Prostate gland (tissue), 2 donors: ENCODE measurements at places on chromosomes 3 and 15. TPM values are rescaled to one million over a fixed set of nuclear protein-coding genes. Genes with fewer than 3 reads are reported as not detected.

The PRR20G gene
- total RNA-seq, result not detected

The KBTBD12 gene
- 1.2 TPM for total RNA-seq

The NR2E3 gene
- 2.1 TPM for total RNA-seq

The RTP1 gene
- total RNA-seq, result not detected

The SLC7A14 gene
- total RNA-seq, result 0.05 TPM

The MESP2 gene
- total RNA-seq, result not detected

The SLC35A5 gene
- 40.4 TPM for total RNA-seq

The DAZL gene
- total RNA-seq, result not detected

The CTNNB1 gene
- total RNA-seq, result 405 TPM

The CCR9 gene
- not detected for total RNA-seq

The MCF2L2 gene
- total RNA-seq, result 0.41 TPM

The CYP8B1 gene
- not detected for total RNA-seq

GRCh38 chr3:12185172-12185710 lies 26.5 kb upstream of the TIMP4 start:
- no peak overlapping the region for H3K4me3 ChIP-seq
- no peaks in the 10 kb centered on the region for H3K4me1 ChIP-seq
- no peak overlapping the region for H3K27ac ChIP-seq
- H3K27me3 ChIP-seq, result no peaks in the 10 kb centered on the region

DNA sequence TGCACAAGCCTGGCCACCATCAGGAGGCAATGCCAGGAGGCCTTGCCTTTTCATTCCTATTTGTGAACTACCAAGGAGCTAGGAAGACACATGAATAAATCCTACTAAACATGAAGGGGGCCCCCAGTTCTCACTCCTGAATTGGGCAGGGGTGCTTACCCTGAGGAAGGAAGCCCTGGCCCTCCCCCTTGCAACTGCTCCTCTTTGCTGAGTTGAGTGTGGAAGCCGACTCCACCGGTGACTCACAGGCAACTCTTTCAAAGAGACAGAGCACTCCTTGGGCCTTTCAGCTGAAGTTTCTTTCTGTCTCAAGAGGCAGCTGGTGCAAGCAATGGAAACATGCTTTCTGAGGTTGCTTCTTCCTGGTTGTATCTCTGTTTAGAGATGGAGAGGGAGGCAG lies 1.7 kb downstream of the GABRG3 start:
- H3K4me3 ChIP-seq, result peak overlapping the region; percentile 51
- no peaks in the 10 kb centered on the region for H3K36me3 ChIP-seq
- no peak overlapping the region for H3K27ac ChIP-seq
- no peak for DNase-seq
- no peaks in the 10 kb centered on the region for H3K27me3 ChIP-seq
- H3K4me1 ChIP-seq, result no peaks in the 10 kb centered on the region

- H3K27ac ChIP-seq, result no peak overlapping the region
- no peak for DNase-seq
- H3K4me3 ChIP-seq, result no peak overlapping the region
- H3K36me3 ChIP-seq, result no peaks in the 10 kb centered on the region
- no peaks in the 10 kb centered on the region for H3K27me3 ChIP-seq
Observed at GRCh38 chr3:62048577-62048976, 324.8 kb downstream of the FEZF2 start.

- DNase-seq, result no peak
- no peak overlapping the region for H3K27ac ChIP-seq
- H3K27me3 ChIP-seq, result no peaks in the 10 kb centered on the region
- H3K4me1 ChIP-seq, result no peaks in the 10 kb centered on the region
- no peak overlapping the region for H3K4me3 ChIP-seq
Observed at GRCh38 chr3:179945569-179945968, 91.2 kb downstream of the PEX5L start.

DNA sequence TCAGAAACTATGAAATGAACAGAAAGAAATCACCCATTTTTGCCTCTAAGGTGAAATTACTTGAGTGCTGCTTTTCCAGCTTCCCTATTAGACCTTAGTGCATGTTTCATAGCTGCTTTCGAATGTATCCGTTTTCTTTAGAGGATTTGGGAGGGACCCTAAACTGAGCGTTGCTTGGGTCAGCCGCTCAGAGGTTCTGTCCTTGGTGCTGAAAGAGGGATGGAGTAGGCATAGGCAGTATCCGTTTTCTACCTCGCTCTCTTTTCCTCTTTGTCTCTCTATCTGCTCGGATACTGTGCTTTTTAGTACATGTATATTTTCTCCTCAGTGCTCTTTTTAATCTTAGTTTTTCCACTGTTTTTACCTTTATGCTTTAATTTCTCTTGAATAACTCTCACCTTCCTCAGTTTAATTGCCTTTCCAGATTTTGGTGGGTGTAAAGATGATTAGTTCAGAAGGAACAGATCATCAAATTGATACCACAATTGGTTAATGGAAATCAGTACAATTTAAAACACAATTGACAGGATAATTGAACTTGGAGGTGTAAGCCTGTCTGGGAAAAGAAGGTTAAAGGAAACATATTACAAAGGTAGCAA lies at the start of gene DRD3:
Gene DRD3 (minus strand): TSS at position 283 of the 599 bp plus-strand sequence. CDS start 7,060 bp downstream, outside the sequence.
- no peak for DNase-seq
- H3K4me3 ChIP-seq, result no peak within 1 kb of the TSS
- H3K27me3 ChIP-seq, result no peaks in the 10 kb centered on the region
- no peaks in the 10 kb centered on the region for H3K36me3 ChIP-seq
- no peak within 1 kb of the TSS for H3K27ac ChIP-seq

DNA sequence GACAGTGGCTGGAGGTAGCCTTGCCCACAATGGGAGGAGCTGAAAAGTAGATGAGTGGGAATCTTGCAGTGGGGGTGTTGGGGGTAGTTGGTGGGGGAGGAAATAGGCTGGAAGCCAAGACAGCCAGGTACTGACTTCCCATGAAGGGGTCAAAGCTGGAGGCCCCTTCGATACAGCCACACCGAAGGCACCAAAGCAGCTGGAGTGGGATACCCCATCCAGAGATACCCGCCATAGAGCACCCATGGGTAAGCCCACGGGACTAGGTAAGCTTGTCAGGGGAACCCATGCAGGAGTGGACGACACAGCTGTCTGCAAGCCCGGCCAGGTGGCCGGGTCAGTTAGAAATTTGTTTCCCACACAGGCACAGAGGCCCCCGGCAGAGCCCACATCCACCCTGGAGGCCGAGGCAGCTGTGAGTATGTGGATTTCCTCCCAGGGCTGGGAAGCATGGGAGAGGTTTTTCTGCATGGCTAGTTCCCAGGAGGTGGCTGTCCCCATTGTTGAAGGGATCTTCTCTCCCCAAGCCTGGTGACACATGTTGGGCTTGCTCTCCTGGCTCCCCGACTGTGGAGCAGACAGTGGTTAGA lies 28.6 kb downstream of the PRR23E start:
- H3K36me3 ChIP-seq, result no peaks in the 10 kb centered on the region
- no peak overlapping the region for H3K4me3 ChIP-seq
- no peak overlapping the region for H3K27ac ChIP-seq
- DNase-seq, result no peak
- H3K4me1 ChIP-seq, result no peaks in the 10 kb centered on the region
- peaks cover 5% of the 10 kb centered on the region for H3K27me3 ChIP-seq

- H3K27me3 ChIP-seq, result no peaks in the 10 kb centered on the region
- no peaks in the 10 kb centered on the region for H3K4me1 ChIP-seq
- no peak overlapping the region for H3K27ac ChIP-seq
Observed at GRCh38 chr15:40590667-40591050, 3.4 kb upstream of the KNL1 start.

DNA sequence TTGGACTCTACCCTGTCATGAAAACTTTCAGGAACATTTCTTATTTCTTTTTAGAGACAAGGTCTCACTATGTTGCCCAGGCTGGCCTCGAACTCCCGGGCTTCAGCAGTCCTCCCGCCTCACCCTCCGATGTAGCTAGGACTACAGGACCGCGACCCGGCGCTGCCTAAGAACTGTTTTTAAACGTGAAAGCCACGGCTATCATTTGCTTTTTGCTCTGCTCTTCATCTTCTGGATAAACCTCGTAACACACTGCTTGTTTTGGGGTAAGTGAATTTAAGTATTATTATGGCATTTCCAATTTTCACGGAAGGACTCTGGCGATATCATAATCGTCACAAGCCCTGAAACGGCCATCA lies 14.3 kb upstream of the CCNL1 start:
- no peaks in the 10 kb centered on the region for H3K36me3 ChIP-seq
- H3K4me1 ChIP-seq, result peaks cover 5% of the 10 kb centered on the region
- peak overlapping the region; percentile 99 for H3K27ac ChIP-seq
- H3K4me3 ChIP-seq, result peak overlapping the region; percentile 62
- no peaks in the 10 kb centered on the region for H3K27me3 ChIP-seq

GRCh38 chr3:74267588-74268184 lies 346.8 kb downstream of the CNTN3 start:
- no peaks in the 10 kb centered on the region for H3K36me3 ChIP-seq
- H3K4me1 ChIP-seq, result no peaks in the 10 kb centered on the region
- H3K27me3 ChIP-seq, result no peaks in the 10 kb centered on the region
- DNase-seq, result peak; percentile 36
- H3K27ac ChIP-seq, result no peak overlapping the region

GRCh38 chr3:12904951-12905315 lies 63.6 kb upstream of the RPL32 start:
- no peaks in the 10 kb centered on the region for H3K4me1 ChIP-seq
- no peak for DNase-seq
- no peaks in the 10 kb centered on the region for H3K27me3 ChIP-seq
- H3K36me3 ChIP-seq, result peaks cover 34% of the 10 kb centered on the region

DNA sequence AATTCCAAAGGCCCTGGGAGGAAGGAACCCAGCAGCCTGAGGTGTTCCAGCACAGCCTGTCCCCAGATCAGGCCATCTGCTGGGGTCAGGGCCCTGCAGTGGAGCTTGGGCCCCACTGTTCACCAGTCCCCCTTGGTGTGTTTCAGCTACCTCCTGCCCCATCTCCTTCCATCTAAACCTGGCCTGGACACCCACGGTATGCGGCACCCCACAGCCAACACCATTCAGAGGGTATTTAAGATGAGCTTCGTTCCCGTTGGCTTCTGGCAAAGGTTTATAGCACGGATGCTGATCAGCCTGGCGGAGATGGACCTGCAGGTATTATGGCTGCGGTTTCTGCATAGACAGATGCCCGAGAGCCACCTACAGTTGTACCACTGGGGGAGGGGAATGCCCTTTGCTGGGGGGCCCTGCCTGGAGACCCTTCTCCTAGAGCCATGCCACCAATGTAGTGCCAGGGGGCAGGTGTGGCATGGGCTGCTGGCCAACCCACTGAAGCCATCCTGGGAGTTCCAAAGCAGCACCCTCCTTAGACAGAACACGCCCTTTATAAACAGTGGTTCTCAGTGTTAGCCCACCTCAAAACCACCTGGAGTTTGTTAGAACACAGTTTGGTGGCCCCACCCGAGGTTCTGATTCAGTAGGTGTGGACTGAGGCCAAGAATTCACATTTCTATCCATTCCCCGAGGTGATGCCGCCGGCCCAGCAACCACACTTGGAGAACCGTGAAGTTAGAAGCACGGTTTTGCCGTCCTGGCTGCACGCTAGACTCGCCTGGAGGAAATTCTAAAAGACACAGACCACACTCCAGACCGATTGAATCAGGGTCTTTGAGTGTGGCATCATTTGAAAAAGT lies 126.9 kb downstream of the LRRK1 start:
- no peaks in the 10 kb centered on the region for H3K4me1 ChIP-seq
- peak overlapping the region; percentile 44 for H3K27ac ChIP-seq
- H3K27me3 ChIP-seq, result no peaks in the 10 kb centered on the region
- no peak for DNase-seq
- no peaks in the 10 kb centered on the region for H3K36me3 ChIP-seq
- no peak overlapping the region for H3K4me3 ChIP-seq

DNA sequence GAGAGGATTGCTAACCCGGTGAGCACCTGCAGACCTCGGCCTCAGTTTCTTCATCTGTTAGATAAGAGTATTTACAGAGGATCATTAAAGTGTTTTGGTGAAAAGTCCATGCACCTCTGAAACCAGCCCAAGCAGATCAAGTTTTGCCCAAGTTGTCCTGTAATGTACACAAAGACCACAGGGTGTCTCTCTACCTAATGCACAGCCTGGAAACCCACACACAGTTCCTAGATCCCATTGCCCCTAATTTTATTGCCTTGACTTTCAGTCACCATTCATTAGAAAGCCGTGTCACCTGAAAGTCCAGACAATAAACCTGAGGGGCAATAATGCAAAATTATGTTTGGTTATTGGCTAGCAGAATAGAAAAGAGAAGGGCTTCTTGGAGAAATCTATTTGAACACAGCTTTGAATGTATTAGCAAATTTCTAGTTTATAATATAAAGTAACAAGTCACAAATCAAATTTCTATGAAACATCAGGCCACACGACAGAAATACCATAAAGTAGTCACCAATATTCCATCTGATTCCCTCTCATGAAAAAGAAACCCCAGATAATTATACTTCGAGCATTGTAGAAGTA lies 161.3 kb upstream of the SLC2A2 start:
- peak; percentile 7 for DNase-seq
- H3K4me3 ChIP-seq, result no peak overlapping the region
- no peaks in the 10 kb centered on the region for H3K27me3 ChIP-seq
- H3K27ac ChIP-seq, result no peak overlapping the region
- no peaks in the 10 kb centered on the region for H3K4me1 ChIP-seq

GRCh38 chr15:72983801-72984545 lies 68.3 kb upstream of the NEO1 start:
- no peaks in the 10 kb centered on the region for H3K4me1 ChIP-seq
- no peaks in the 10 kb centered on the region for H3K36me3 ChIP-seq
- H3K27me3 ChIP-seq, result no peaks in the 10 kb centered on the region
- H3K27ac ChIP-seq, result no peak overlapping the region
- no peak overlapping the region for H3K4me3 ChIP-seq
- DNase-seq, result no peak

GRCh38 chr3:115113367-115113766 lies 33.7 kb downstream of the ZBTB20 start:
- no peak for DNase-seq
- H3K27ac ChIP-seq, result no peak overlapping the region
- no peak overlapping the region for H3K4me3 ChIP-seq
- no peaks in the 10 kb centered on the region for H3K4me1 ChIP-seq

DNA sequence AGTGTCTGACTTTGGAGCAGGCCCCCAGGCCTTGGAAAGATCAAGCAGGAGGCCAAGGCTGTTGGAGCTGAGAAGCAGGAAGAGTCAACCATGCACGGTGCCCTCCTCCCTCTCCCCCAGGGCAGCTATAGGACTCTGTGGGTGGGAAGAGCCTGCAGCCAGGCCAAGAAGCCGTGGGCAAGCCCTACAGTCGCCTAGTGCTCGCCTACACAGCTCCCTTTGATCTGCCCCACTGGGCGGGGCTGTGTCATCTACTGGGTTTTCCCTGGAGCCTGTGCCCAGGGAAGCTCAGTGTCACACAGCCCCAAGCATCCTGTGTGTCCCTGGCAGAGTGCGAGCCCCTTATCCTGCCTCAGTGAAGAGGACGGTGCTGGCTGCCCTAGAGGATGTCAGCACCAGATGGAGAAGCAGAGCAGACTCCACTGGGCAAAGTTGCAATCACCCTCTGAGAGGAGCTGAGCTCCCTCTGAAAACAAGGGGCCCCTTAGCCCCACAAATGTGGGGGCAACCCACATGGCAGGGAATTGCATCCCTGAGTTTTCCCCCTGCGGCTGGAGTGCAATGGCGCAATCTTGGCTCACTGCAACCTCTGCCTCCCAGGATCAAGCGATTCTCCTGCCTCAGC lies 72.2 kb downstream of the KLF13 start:
- DNase-seq, result no peak
- H3K27me3 ChIP-seq, result no peaks in the 10 kb centered on the region
- no peak overlapping the region for H3K4me3 ChIP-seq
- H3K4me1 ChIP-seq, result peaks cover 6% of the 10 kb centered on the region

- DNase-seq, result no peak
- no peaks in the 10 kb centered on the region for H3K27me3 ChIP-seq
- H3K4me1 ChIP-seq, result no peaks in the 10 kb centered on the region
- H3K4me3 ChIP-seq, result no peak overlapping the region
Observed at GRCh38 chr15:81209635-81210034, 13.0 kb downstream of the IL16 start.
